ENCODE measurements at places on chromosomes 7 and 10. TPM values are rescaled to one million over a fixed set of nuclear protein-coding genes. Genes with fewer than 3 reads are reported as not detected.
A peak's percentile ranks its signal among the peaks of the same experiment; 100 is the strongest.

The FMC1 gene
- 17.8 TPM for total RNA-seq

The MKI67 gene
- total RNA-seq: 2.0 TPM

The PODXL gene
- total RNA-seq: 19.4 TPM

The CLDN4 gene
- 162 TPM for total RNA-seq

The RTKN2 gene
- 3.6 TPM for total RNA-seq

The GIMAP6 gene
- total RNA-seq: 15.7 TPM

The P4HA1 gene
- 16.2 TPM for total RNA-seq

The NRCAM gene
- total RNA-seq: 3.1 TPM

The TMEM196 gene
- not detected for total RNA-seq

The CRHR2 gene
- not detected for total RNA-seq

The CYP2C8 gene
- 0.36 TPM for total RNA-seq

The HABP2 gene
- 0.17 TPM for total RNA-seq

The C1QL3 gene
- not detected for total RNA-seq

DNA sequence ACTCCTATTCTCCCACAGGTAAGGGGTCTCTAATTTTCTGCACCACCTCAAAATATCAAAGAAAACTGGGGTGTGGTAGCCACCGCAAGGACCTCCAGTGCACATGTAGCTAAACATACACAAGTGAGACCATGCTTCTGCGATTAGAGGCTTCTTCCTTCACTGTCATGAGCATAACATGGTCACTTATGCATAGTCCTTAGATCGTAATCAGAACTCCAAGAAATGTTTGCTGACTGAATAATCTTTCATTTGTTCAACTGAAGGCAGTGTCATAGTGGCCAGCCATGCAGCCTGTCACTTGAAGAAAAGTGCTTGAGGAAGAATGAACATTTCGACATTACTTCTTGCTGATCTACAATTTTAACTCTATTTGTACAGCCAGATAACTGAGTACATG lies 14.6 kb downstream of the TWIST1 start:
- H3K27ac ChIP-seq: no peak overlapping the region
- H3K36me3 ChIP-seq: no peaks in the 10 kb centered on the region
- no peaks in the 10 kb centered on the region for H3K4me1 ChIP-seq
- no peak for DNase-seq
- H3K27me3 ChIP-seq: peaks cover 4% of the 10 kb centered on the region
- H3K4me3 ChIP-seq: no peak overlapping the region

GRCh38 chr10:70405037-70405824 lies 1.3 kb downstream of the EIF4EBP2 start:
- no peaks in the 10 kb centered on the region for H3K27me3 ChIP-seq
- peak overlapping the region; percentile 75 for H3K4me3 ChIP-seq
- DNase-seq: peak; percentile 90
- peak overlapping the region; percentile 94 for H3K27ac ChIP-seq
- no peaks in the 10 kb centered on the region for H3K4me1 ChIP-seq
- no peaks in the 10 kb centered on the region for H3K36me3 ChIP-seq

DNA sequence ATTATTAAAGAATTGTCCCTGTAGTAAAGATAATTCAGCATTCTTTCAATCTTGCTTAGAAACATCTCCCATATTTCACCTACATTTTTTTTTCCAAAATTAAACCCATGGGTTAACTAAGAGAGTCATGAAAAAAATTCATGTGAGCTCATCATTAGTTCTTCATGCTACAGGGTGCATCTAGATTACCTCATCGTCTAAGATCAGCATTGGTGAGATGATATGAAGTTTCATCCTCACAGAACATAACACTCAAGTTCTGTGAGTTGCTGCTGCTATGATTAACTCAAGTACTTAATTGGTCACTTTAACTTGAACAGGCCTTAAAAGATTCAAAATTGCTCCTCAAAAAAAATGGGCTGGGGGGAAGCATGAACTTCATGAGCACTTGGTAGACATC lies 50.0 kb downstream of the RAB11FIP2 start:
- H3K4me3 ChIP-seq: no peak overlapping the region
- no peak for DNase-seq
- H3K4me1 ChIP-seq: no peaks in the 10 kb centered on the region
- H3K27me3 ChIP-seq: no peaks in the 10 kb centered on the region
- no peak overlapping the region for H3K27ac ChIP-seq

DNA sequence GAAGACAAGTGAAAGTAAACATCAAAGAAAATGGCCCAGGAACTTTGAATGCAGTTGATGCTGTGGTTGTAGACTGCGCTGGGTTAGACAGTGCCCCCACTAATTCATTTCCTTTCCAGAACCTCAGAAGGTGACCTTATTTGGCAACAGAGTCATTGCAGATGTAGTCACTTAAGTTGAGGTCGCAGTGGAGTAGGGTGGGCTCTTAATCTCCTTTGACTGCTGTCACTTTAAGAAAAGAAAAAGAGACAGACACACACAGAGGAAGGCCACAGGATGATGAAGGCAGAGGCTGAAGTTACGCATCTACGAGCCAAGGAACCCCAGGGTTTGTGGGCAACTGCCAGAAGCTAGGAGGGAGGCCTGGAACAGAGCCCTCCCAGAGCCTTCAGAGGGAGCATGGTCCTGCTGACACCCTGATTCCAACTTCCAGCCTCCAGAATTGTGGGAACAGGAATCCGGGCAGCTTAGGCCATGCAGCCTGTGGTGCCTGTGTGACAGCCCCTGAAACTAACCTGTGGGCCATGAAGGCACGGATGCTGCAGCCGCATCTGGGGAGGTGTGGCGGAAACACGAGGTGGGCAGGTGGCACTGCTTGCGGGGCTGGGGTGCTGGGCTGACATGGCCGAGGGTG lies 107.6 kb downstream of the PRKAG2 start:
- no peaks in the 10 kb centered on the region for H3K4me1 ChIP-seq
- no peak for DNase-seq
- H3K27me3 ChIP-seq: no peaks in the 10 kb centered on the region
- no peaks in the 10 kb centered on the region for H3K36me3 ChIP-seq

GRCh38 chr10:119859420-119860258 lies 13.0 kb downstream of the MCMBP start:
- H3K4me3 ChIP-seq: no peak overlapping the region
- no peak overlapping the region for H3K27ac ChIP-seq
- no peaks in the 10 kb centered on the region for H3K27me3 ChIP-seq
- no peak for DNase-seq
- no peaks in the 10 kb centered on the region for H3K4me1 ChIP-seq

DNA sequence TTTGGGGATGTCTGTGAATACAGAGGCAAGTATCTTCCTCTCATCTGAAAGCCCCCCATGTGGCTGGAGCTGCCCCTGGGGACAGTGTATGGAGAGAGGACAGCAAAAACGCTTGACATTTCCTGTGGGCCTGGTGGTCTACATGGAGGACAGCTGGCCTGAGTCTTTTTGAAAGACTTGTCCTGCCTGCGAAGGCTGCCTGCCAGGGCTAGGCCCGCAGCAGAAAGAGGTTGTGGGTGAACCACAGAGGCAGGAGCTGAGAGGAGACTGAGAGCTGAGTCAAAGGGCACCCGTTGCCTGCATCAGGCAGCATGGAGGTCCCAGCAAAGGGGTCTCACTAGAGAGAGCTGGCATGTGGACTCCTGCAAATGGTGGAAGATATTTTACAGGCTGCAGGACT lies 66.4 kb downstream of the KAT6B start:
- no peaks in the 10 kb centered on the region for H3K36me3 ChIP-seq
- no peak overlapping the region for H3K4me3 ChIP-seq
- no peak for DNase-seq
- H3K27me3 ChIP-seq: no peaks in the 10 kb centered on the region
- no peak overlapping the region for H3K27ac ChIP-seq

GRCh38 chr10:12444981-12445700 lies 95.8 kb downstream of the CAMK1D start:
- no peaks in the 10 kb centered on the region for H3K27me3 ChIP-seq
- no peak for DNase-seq
- H3K4me3 ChIP-seq: no peak overlapping the region
- H3K4me1 ChIP-seq: no peaks in the 10 kb centered on the region

GRCh38 chr10:21427804-21428481 lies 97.5 kb downstream of the SKIDA1 start:
- H3K4me3 ChIP-seq: no peak overlapping the region
- no peaks in the 10 kb centered on the region for H3K27me3 ChIP-seq
- no peak for DNase-seq
- H3K4me1 ChIP-seq: no peaks in the 10 kb centered on the region

GRCh38 chr7:127959770-127960169 lies 71.5 kb downstream of the LRRC4 start:
- no peaks in the 10 kb centered on the region for H3K27me3 ChIP-seq
- DNase-seq: no peak
- H3K36me3 ChIP-seq: no peaks in the 10 kb centered on the region

GRCh38 chr7:100583132-100584053 lies 2.5 kb downstream of the LRCH4 start:
- H3K4me1 ChIP-seq: peaks cover 32% of the 10 kb centered on the region
- H3K27ac ChIP-seq: peak overlapping the region; percentile 99
- H3K27me3 ChIP-seq: no peaks in the 10 kb centered on the region
- H3K36me3 ChIP-seq: peaks cover 6% of the 10 kb centered on the region

DNA sequence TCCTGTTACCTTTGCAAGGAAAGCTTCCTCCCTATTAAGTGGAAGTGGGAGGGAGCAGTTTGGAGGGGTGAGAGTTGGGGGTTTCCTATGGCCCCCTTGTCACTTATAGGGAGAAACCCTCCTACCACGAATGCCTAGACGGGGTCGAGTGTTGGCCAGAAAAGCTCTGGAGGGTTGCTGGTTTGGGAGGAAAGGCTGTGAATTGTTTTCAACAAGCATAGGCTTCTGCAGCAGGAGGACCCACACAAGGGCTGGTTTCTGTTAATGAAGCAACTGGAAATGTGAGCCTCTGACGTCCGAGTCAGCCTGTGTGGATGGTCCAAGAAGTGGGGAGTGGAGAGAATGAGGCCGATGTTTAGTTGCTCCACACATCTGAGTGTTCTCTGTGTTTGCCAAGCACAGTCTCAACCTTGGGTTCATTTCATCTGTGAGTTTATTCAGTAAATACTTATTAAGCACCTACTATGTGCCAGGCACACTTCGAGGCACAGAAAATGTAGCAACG lies 37.3 kb upstream of the LEP start:
- no peak for DNase-seq
- no peaks in the 10 kb centered on the region for H3K36me3 ChIP-seq
- H3K27ac ChIP-seq: no peak overlapping the region
- H3K4me1 ChIP-seq: no peaks in the 10 kb centered on the region
- H3K27me3 ChIP-seq: peaks cover 14% of the 10 kb centered on the region

GRCh38 chr10:71334221-71334791 lies 15.2 kb downstream of the SLC29A3 start:
- H3K27ac ChIP-seq: no peak overlapping the region
- no peak overlapping the region for H3K4me3 ChIP-seq
- H3K27me3 ChIP-seq: no peaks in the 10 kb centered on the region
- no peaks in the 10 kb centered on the region for H3K36me3 ChIP-seq
- no peak for DNase-seq

DNA sequence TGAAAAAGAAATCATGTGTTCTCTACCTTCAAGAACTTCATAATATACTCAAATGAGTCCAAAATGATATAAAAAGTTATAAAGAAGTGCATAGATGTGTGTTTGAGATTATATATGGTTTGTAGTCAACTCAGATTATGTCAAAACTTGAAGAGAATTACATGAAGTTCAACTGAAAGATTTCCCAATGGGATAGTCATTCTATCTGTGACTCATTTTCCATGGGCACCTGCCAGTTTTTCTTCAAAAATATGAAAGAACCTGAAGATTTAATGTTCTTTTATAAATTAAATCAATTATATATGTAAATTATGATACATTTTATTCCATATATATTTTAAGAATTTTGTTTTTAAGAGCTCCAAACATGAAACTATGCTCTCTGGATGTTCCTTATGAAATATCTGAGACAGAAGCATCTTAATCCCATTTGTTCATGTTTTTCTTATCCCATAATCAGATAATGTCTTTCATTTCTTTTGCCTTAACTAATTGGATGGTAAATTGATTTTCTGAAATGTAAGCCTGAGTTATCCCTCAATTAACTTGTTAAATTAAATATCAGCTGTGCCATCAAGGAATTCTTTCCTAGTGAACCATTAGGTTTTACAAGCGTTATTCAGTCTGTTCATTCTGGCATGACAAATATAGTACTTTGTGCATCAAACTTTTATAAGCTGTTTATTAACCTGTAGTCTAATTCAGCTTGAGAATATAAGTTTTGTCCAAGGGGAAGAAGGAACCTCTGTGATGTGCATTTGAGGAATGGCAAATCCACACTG lies 387.1 kb downstream of the IPMK start:
- no peaks in the 10 kb centered on the region for H3K36me3 ChIP-seq
- no peak for DNase-seq

GRCh38 chr7:24123076-24123475 lies 160.9 kb upstream of the NPY start:
- H3K27me3 ChIP-seq: no peaks in the 10 kb centered on the region
- DNase-seq: no peak
- peaks cover 2% of the 10 kb centered on the region for H3K4me1 ChIP-seq
- no peak overlapping the region for H3K27ac ChIP-seq
- H3K4me3 ChIP-seq: no peak overlapping the region

GRCh38 chr7:105487579-105488571 lies 34.2 kb downstream of the PUS7 start:
- H3K27me3 ChIP-seq: no peaks in the 10 kb centered on the region
- no peaks in the 10 kb centered on the region for H3K4me1 ChIP-seq
- DNase-seq: peak; percentile 21
- no peaks in the 10 kb centered on the region for H3K36me3 ChIP-seq
- no peak overlapping the region for H3K4me3 ChIP-seq

DNA sequence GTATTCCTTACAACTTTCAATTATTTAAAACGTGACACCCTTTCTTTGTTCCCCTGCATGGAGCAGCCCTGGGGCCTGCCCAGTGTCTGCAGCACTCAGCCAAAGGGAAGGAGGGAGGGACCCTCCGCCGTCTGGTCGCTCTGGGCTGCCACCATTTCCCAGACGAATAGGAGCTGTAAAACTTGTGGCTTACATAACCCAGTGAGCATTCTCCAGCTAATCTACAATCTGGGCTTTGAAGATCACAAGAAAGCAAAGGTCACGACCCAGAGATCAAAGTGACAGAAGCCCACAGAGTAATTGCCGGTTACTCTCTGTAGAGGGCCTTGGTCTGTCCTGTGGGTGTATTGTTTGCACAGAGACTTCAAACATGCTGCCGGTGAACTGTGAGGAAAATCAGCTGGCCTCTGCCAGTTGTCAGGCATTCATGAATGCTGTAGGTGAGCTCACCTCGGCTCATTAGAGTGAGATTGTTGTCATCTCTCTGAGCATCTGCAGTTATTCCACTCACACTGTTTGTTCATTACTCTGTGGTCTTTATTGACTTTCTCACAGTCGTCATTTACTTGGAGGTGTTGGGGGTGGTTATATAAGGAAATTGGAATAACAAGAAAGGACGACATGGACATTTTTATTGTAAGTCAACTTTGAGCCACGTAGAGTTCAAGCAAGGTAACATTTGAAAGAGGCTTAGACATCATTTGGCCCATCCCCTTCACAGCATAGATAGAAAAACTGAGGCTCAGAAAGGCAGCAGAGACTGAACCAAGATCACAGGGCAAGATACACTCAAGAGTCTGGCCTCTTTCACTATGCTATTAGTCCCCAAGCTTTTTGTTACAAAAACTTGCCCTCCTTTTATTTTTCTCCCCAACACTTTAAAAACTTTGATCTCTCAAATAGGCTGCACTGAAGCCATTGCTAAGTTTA lies 619.8 kb downstream of the LRMDA start:
- H3K4me1 ChIP-seq: peaks cover 6% of the 10 kb centered on the region
- H3K27ac ChIP-seq: no peak overlapping the region
- H3K27me3 ChIP-seq: no peaks in the 10 kb centered on the region
- no peak overlapping the region for H3K4me3 ChIP-seq
- DNase-seq: no peak
- no peaks in the 10 kb centered on the region for H3K36me3 ChIP-seq

Data from prostate gland (tissue), 2 donors.